ENCODE measurements at places on chromosomes 7 and 10.
A peak's percentile ranks its signal among the peaks of the same experiment; 100 is the strongest.

GRCh38 chr10:95306318-95306650 lies 15.5 kb upstream of the PDLIM1 start:
- DNase-seq, result no peak

DNA sequence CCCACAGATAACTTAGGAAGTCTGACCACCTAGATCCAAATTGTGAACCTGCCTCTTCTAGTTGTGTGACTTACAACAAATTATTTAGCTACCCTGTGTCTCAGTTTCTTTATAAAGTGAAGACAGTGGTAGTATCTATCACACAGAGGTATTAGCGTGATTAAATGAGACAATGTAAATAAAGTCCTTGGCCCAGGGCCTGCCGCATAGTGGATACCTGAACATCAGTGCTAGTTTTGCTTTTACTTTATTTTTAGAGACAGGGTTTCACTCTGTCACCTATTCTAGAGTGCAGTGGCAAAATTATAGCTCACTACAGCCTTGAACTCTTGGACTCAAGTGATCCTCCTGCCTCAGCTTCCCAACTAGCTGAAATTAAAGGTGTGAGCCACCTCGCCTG lies 177.1 kb downstream of the CDK14 start:
- no peak for DNase-seq

DNA sequence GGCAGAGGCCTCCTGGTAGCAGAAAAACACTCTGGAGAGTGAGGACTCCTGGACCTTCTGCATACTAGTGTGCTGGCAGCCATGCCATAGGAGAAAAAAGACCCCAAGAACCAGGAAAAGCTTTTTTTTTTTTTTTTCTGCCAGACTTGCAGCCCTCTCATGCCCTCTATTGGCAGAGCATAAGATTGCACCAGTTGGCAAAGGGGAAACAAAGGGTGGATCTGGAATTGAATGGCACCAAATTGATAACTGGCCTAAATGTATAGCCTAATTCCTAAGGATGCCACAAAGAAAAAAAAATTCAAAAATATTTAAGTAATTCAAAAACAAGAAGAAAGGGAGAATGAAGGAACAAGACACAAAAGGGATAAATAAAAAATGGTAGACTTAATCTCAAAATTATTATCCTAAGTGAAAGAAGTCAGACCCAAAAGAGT lies 112.5 kb upstream of the GHITM start:
- peak; percentile 35 for DNase-seq

GRCh38 chr10:75350791-75351190 lies 50.8 kb downstream of the ZNF503 start:
- no peak for DNase-seq

DNA sequence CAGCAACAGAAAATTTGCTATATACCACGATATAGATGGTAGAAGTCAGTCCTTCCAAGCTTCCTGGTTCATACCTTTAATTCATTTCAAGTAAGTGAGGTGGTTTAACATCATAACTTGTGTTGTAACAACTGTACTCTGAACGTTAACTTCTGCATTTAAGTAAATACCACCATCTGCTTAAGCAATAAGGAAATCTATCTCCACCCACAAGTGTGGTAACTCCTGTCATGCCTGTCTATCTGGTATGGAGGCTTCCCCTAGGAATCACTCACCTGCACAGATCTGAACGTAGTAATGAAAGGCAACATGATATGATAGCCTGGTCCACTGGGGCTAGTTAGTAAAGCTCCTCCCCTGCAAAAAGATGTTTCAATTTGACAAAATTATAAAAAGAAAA lies 2.3 kb downstream of the ERLIN1 start:
- no peak for DNase-seq

GRCh38 chr7:159098424-159098786 lies 46.3 kb downstream of the VIPR2 start:
- no peak for DNase-seq

GRCh38 chr7:86149024-86149665 lies 494.6 kb upstream of the GRM3 start:
- no peak for DNase-seq

DNA sequence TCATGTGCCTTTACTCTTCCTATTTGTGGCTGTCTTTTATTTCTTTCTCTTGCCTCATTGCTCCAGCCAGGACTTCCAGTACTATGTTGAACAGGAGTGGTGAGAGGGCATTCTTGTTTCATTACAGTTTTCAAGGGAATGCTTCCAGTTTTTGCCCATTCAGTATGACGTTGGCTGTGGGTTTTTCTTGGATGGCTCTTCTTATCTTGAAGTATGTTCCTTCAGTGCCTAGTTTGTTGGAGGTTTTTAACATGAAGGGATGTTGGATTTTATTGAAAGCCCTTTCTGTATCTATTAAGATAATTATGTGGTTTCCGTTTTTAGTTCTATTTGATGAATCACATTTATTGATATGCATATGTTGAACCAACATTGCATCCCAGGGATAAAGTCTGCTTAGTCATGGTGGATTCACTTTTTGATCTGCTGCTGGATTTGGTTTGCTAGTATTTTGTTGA lies 96.8 kb downstream of the GLCCI1 start:
- no peak for DNase-seq

GRCh38 chr10:69718951-69719350 lies 82.8 kb upstream of the COL13A1 start:
- no peak for DNase-seq

DNA sequence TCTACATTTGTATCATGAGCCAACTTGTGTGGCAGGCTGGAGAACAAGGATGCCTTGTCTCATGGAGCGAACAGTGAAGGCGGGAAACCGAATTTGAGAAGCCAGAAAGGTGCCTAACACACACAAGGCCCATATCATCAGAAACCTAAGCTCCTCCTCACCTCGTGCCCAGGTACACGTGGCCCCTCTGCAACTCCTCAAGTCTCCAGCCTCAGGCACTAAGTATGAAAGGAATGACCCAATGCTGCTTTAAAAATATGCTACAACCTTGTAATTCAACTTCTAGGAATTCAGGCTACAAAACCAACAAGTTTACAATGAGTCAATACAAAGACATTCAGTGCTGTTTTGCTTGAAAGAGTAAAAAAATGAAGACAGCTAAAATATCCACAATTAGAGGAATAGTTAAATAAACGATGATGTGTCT lies 95.7 kb downstream of the CDK6 start:
- DNase-seq, result no peak

GRCh38 chr7:40899151-40899550 lies 764.3 kb downstream of the SUGCT start:
- DNase-seq, result no peak

DNA sequence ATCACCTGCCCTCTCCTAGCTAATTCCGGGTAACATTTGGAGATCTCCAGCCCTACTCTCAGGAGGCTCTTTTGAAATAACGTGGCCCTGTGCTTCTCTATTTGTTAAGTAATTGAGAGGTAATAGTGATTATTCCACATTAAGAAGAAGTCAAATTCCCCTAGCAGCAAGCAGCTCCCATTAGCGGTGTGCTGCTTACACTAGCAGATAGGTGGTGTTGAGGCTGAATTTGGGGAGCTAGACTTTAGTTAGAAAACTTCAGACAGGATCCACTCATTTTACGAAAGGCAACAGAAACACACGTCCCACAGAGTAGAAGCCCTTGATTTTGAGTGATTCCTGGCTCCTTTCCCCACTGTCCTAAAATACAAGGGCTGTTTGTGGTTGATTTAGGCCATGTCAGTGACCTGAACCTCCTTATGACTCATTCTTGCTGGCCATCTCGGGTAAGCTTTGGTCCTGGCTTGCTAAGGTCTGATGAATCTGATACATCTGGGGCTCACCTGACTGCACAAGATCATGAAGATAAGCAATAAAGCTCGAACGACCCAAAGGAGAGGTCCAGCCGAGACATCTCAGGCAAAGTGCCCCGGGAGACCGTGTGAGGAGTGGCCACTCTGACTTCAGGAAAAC lies 77.2 kb downstream of the FAM204A start:
- no peak for DNase-seq

DNA sequence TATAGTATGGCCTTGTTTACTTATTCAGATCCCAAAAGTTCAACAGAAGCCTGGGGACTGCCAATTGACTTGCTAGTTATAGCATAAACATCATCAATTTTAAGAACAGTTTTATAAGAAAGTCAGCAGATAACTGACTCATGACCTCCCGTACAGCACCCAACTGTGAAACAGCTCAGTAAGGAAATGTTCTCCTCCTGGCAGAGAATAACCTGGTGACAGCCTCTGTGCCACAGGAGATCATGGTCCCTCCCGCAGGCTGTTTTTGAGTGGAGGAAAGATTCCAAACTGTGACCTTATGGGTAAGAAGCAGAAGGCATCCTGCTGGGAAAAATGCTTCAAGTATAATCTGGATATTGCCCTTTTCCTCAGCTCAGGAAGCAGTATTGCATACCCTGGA lies 182.5 kb downstream of the SEMA3D start:
- no peak for DNase-seq

GRCh38 chr10:58833771-58834561 lies 321.3 kb downstream of the BICC1 start:
- DNase-seq, result no peak

GRCh38 chr10:96688789-96689188 lies 31.5 kb downstream of the PIK3AP1 start:
- peak; percentile 85 for DNase-seq

DNA sequence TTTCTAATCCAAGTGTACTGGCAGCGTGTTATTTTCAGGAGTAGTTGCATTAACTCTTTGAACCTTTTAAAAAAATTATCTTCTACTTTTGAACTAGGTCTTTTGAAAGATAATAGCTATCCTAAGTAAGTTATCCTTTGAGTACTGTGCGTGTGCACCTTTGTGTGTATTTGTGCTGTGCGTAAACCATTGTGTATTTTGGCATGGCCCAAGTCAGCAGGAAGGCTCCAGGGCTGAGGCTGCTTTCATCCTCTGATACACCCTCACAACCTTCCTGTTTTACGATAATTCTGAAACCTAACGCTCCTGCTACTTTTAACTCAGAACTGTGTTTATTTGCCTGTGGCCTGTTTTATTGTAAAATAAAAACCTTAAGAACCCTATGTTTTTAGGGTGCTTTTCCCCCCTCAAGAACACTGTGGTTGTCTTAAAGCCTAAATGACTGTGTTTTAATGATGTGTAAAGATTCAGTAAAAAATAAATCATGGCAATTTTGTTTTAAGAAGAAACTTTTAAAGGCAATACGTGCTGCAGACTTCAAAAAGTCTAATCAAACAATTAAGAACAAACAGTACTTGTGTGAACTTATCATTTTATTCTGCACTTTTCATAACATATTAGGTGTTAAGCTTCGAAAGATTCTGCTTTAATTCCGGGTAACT lies 57.5 kb downstream of the HDAC9 start:
- DNase-seq, result no peak

DNA sequence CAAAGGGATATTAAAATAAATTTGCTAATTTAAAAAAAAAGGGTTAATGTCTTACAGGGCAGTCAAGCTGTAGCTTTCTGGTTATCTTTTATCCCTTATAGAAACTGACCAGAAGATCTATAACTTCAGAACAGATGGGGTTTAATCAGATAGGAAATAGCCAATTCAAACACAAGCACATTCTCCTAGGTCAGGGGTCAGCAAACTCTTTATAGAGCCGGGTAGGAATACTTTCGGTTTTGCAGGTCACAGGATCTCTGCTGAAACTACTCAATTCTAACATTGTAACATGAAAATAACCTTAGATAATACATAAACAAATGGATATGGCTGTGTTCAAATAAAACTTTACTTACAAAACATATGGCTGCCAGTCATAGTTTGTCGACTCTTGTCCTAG lies 479.8 kb downstream of the ADRA2A start:
- DNase-seq, result no peak

GRCh38 chr10:3574451-3574850 lies 210.6 kb downstream of the KLF6 start:
- DNase-seq, result no peak

DNA sequence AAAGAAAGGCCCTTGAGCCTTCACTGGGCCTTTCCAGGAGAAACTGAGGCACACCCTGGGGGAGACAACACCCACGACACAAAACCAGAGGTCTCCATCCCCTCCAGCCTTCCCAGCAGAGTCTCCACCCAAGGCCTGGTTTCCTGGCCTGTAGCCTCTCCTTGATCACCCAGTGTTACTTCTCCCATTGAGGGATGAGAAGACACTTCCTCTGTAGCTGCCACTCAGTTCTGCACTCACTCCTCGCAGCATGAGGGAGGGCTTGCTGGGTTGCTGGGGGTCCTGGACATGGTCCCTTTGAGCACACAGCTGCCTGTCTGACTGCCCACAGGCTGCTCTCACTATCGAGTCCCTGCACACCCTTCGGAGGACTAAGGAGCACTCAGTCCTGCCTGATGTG lies 438.1 kb upstream of the FOXK1 start:
- DNase-seq, result no peak

GRCh38 chr10:55233505-55233904 lies 432.5 kb upstream of the PCDH15 start:
- no peak for DNase-seq
